T-helper 22 cell (primary cell): ENCODE measurements at places on chromosomes 2 and 18.

DNA sequence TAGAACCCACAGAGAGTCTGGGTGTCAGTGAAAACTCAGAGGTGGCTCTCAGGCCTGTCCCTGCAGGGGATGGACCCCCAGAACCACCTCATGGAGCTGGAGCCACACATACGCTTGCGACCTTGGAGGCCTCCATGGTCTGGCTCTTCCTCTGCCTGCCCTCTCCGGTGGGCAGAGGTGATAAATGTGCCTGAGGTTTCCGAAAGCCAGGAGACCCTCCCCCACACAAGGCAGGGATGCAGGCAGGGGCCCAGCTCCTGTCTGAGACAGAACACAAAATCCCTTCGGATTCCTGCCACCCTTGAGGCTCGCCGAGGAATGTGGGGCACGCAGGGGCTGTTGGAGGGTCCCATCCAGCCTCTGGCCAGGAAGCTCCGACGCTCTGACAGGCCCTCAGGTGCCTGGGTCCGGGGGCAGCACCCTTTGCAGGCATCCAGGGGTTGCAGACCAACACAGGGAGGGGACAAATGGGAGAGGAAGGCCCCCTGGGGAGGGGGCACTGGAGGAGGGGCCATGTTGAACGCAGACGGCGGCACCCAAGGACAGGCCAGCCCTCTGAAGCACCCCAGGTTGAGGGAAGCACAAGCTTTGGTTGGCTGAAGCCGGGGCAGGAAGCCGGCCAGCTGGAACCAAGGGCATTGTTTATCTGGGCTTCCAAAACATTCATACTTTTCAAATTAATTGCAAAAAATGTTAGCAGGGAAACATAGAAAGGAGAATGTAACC is 4.1 kb upstream of the SNED1 start:
- no peak for DNase-seq

DNA sequence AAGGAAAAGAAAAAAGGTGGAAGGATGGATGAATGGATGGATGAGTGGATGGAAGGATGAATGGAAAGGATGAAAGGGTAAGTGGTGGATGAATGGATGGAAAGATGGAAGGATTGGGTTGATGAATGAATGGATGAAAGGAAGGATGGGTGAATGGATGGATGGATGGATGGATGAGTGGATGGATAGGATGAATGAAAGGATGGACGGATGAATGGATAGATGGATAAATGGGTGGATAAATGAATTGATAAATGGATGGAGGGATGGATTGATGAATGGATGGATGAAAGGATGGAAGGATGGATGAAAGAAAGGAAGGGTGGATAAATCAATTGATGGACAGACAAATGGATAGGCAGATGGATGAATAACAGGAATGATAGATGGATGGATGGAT is 48.2 kb upstream of the OTOF start:
- no peak for DNase-seq

DNA sequence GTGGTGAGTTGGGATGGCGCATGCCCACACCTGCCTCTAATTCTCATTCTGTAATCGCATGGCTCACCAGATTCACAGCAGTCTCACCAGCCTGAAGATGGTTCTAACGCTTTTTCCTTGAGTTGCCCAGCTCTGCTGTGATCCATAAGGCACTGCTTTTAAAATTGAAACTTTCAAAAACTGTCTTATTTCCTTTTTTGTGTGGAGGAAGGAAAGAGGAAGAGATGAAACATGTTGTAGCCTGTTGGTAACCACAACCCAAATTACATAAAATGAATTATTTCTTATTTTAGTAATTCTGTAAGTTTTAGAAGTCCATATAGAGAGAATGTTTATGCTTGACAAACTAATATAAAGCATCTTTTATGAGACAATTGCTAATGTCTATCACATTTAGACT is 165.4 kb downstream of the RBM43 start:
- no peak for DNase-seq

GRCh38 chr18:39846265-39846664 is 2108.8 kb upstream of the PIK3C3 start:
- no peak for DNase-seq

- DNase-seq: no peak
These were observed 46.4 kb downstream of the ABCG8 start for GRCh38 chr2:43885132-43885632.

DNA sequence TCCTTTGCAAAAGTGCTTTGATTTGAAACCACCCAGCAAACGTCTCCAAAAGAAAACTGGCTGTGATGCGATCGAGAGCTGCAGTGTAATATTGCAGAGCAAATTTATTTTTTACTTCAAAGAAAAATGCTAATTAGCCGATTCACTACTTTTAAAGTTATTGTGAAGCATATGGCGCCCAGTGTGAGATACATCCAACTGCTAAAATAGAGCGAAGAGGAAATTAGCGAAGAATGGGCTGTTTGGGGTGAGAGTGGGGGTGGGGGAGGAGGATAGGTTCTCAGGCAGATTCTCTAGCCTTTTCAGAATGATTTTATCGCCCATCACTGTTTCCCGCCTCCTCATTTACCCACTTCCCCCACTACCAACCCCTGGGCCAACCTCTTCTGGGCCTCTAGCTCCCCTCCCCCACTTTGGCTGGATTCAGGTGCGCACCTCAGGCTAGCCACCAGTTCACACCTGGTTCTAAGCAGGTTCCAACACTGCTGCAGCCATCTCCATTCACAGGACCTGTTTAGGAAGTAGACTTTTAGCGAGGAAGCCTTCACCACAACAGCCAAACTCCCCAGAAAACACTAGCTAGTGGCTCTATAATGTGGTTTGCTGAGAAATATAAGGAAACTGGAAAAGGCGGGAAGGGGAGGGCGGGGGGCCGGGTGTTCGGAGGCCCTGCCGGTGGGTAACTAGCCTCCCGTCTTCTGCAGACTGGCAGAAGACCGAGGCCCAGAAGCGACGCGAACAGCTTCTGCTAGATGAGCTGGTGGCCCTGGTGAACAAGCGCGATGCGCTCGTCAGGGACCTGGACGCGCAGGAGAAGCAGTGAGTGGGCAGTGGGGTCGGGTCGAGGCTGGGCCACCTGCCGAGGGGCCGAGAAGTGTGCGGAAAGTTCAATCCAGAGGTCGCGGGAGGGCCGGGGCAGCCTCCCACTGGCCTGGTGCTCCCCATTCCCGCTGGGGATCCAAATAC is 6.0 kb upstream of the OTX1 start:
- DNase-seq: no peak

DNA sequence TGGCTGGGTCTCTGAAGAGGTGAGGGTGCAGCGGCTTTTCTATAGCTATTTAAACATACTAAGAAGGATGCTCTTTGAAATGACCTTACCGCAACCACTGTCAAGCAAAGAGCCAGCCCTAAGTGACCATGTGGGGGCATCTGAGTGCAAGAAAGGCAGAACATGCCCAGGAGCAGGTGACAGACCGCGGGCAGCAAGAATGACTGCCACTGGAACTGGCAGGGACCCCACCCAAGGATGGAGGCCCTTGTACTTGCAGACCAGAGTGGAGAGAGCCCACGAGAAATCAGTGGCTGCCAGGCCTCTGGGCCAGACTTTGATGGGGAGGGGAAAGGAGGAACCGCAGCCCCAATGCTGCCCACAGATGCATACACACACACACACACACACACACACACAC is 33.1 kb downstream of the DNMT3A start:
- DNase-seq: no peak

DNA sequence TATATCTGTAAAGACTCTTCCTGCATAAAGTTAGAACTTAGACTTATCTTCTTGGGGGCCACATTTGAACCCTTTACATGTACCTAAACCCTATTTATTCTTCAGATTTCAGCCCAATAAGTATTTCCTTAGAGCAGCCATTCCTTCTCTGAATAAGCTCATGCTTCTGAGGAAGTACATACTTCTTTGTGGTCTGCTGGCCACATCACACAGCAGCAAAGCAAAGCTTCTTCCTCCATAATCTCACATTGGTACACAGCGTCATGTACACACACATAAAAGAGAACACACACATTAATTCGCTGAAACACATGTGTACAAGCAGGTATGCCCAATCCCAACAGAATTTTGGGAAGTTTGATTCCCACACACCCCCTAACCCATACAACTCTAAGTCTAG is 331.0 kb downstream of the CDH2 start:
- no peak for DNase-seq

DNA sequence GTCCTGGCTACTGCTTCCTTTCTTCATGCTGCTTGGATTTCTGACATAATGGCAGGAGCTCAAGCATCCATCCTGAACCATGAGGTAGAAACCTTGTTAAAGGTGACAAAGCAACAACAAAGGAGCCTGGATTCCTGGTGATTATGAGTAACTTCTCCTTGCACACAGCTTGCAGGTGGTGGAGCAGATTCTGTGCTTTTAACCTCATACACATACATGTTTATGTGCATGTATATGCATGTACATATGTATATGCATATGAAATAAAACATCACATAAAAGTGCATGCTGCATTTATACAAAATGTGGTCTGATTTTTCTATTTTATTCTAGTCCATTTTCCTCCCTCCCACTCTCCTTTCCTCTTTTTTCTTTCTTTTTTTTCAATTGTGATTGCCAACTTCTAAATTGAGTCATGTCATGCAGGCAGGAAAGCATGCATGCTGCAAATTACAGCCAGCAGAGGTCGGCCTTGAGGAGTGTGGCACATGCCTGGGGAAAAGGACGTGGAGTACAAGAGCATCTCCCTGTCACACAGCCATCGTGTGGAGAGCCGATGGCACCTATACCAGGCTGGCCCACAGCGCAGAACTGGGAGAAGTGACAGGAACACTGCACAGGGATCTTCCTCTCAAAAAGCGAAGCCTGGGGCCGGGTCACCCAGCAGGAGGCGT is 17.9 kb downstream of the LCT start:
- DNase-seq: no peak

GRCh38 chr2:165185633-165186032 is 18.2 kb downstream of the SCN3A start:
- DNase-seq: no peak

DNA sequence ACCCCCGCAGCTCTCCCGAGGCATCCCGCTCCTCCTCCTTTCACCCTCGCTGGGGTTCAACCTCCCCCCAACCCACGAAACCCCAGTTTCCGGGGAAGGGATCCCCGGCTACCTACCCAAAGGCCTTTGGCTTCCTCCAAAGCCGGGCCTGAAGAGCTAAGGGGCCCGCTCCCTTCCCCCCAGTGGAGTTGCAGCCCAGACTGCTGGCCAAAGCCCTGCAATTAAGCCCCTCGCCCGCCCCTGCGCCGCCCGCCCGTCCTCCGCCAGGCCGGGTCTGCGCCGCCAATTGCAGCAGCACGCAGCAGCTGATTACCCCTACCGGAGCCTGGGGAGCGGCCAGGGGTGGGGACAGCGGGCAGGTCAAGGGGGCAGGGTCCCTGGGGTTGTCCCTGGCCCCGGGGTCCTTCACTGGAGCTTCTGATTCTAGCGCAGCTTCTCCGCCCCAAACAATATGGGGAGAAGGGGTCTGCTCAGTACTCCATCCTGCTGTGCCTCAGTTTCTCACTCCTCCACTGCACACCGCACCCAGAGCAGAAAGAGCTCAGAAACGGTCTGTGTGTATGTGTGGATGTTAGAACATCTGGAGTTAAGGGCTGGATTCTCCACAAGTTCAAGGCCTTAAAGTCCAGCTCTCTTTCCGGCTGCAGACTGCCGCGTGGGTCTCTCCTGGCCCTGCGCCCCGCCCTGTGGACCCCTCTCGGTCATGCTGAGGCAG is 16.9 kb downstream of the WNT10A start:
- DNase-seq: no peak

DNA sequence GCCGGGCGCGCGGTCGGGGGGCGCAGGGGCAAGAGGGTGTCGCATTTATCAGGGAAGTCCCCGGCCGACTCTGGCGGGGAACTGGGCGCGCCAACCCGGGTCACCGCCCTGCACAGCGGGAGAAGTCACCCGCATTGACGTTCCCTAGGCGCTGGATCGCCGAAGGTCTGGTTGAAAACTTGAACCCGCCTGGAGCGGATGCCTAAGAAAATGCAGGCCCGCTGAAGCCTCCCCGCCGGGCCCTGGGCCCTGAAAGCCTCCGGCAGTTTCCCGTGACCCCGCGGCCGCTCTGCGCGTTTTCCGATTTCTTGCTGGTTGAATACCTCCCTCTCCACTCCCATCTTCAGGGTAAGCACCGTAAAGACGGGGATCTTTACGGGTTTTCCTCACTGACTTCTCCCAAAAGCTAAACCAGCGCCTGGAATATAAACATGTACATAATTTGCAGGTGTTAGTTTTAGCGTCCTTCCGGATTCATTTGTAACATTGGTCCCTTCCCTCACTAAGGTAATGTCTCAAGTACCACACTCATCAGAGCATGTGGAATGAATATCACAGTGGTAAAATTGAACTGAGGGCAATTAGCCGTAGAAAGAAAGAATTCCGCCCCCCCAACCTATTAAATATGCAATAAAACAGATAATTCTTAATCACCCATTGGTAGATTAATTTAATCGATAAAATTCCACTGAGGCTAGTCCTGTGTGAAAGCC is 675 bp upstream of the SPIRE1 start:
- DNase-seq: peak; percentile 12

DNA sequence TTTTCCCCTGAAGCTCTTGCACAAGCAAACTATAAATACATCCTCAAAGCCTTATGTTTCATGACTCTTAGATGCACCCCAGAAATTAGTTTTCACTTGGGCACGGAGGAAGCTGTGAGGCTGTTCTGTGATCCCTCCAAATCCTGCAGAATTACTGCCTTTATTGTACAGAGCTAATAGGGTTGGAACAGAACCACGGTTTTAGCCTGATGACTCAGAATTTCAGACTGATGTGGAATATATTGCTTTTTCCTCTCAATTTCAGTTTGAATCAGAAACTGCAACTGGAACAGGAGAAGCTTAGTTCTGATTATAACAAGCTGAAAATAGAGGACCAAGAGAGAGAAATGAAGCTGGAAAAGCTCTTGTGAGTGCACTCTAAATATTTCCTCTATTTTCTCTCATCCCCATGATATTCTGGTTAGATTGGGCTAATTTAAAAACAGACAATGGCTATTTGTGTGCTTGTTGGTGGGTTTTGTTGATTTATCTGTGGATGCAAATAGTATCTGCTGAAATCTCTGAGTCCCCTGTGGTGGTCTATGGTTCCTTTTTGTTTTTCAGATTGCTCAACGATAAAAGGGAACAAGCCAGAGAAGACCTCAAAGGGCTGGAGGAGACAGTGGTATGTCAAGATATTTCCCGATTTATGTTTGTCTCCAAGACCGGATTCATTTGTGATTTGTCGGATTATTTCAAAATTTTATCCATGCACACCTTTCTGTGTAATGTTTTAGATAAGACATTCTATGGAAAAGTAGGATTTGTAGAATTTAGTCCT is 38.2 kb upstream of the LYPD6B start:
- no peak for DNase-seq

- DNase-seq: no peak
These were observed 255.7 kb downstream of the DSEL start for GRCh38 chr18:67260841-67261240.

- DNase-seq: no peak
These were observed 1664.6 kb upstream of the CELF4 start for GRCh38 chr18:39230086-39230803.
